ENCODE measurements at places on chromosomes 13 and 19. TPM values are rescaled to one million over a fixed set of nuclear protein-coding genes. Genes with fewer than 3 reads are reported as not detected.

KL gene
- total RNA-seq: 1.5 TPM

ZNF491 gene
- total RNA-seq: 20.2 TPM

DAND5 gene
- 0.18 TPM for total RNA-seq

PSG3 gene
- 0.36 TPM for total RNA-seq

IGSF23 gene
- total RNA-seq: not detected

SIGLEC9 gene
- 1.6 TPM for total RNA-seq

FUT1 gene
- 7.4 TPM for total RNA-seq

NKG7 gene
- total RNA-seq: 0.45 TPM

FPR3 gene
- total RNA-seq: 0.09 TPM

SHISA7 gene
- 2.6 TPM for total RNA-seq

ZNF577 gene
- total RNA-seq: 36.3 TPM

PLEKHF1 gene
- total RNA-seq: 1.5 TPM

C19orf81 gene
- total RNA-seq: 2.1 TPM

ATP1A3 gene
- total RNA-seq: 122 TPM

ZNF132 gene
- 16.2 TPM for total RNA-seq

FLT3LG gene
- total RNA-seq: 0.36 TPM

NPAS1 gene
- total RNA-seq: 0.36 TPM

TEAD2 gene
- 15.3 TPM for total RNA-seq

HSD17B14 gene
- total RNA-seq: 3.3 TPM

LHFPL6 gene
- 28.3 TPM for total RNA-seq

OR4F17 gene
- not detected for total RNA-seq

CYSLTR2 gene
- total RNA-seq: 1.5 TPM

SCGB2B2 gene
- 1.6 TPM for total RNA-seq

NMRK2 gene
- not detected for total RNA-seq

LILRB5 gene
- 1.2 TPM for total RNA-seq

CFD gene
- 1.8 TPM for total RNA-seq

SPINT2 gene
- 53.1 TPM for total RNA-seq

CYP2F1 gene
- total RNA-seq: not detected

AZU1 gene
- total RNA-seq: 0.91 TPM

RXFP2 gene
- total RNA-seq: 0.18 TPM

CADM4 gene
- 43.0 TPM for total RNA-seq

PEAK3 gene
- total RNA-seq: not detected

SBK2 gene
- total RNA-seq: not detected

TICAM1 gene
- total RNA-seq: 0.91 TPM

Data from cerebellum (tissue), 4 donors.